Upper lobe of left lung (tissue), 6 donors: ENCODE measurements at places on chromosomes 7 and 10. TPM values are rescaled to one million over a fixed set of nuclear protein-coding genes. Genes with fewer than 3 reads are reported as not detected.

The HEPACAM2 gene
- total RNA-seq, result 0.30 TPM

The RGR gene
- not detected for total RNA-seq

The LAMB1 gene
- 443 TPM for total RNA-seq

The PTF1A gene
- total RNA-seq, result not detected

The RADIL gene
- total RNA-seq, result 10.5 TPM

The TMEM229A gene
- not detected for total RNA-seq

The STEAP2 gene
- total RNA-seq, result 2.6 TPM

The ACSM6 gene
- not detected for total RNA-seq

The LRIT1 gene
- not detected for total RNA-seq

The KCNIP2 gene
- total RNA-seq, result 4.3 TPM

The NUTM2D gene
- 13.8 TPM for total RNA-seq

The XPNPEP1 gene
- total RNA-seq, result 59.7 TPM

The PMS2 gene
- total RNA-seq, result 10.7 TPM

The ABCC2 gene
- 5.2 TPM for total RNA-seq

The AKR1B15 gene
- total RNA-seq, result not detected

The OR2A12 gene
- total RNA-seq, result not detected

The STRIP2 gene
- 5.2 TPM for total RNA-seq

The RBAK gene
- 14.7 TPM for total RNA-seq

The ALOX5 gene
- 183 TPM for total RNA-seq

The AEBP1 gene
- 131 TPM for total RNA-seq

The GRM8 gene
- total RNA-seq, result 0.49 TPM

The ACTL6B gene
- not detected for total RNA-seq

The ZNF277 gene
- total RNA-seq, result 26.8 TPM

The MYH16 gene
- total RNA-seq, result not detected

The ICA1 gene
- 85.4 TPM for total RNA-seq
